Heart right ventricle (tissue), 16 donors: ENCODE measurements at places on chromosomes 2 and 18. TPM values are rescaled to one million over a fixed set of nuclear protein-coding genes. Genes with fewer than 3 reads are reported as not detected.

DNA sequence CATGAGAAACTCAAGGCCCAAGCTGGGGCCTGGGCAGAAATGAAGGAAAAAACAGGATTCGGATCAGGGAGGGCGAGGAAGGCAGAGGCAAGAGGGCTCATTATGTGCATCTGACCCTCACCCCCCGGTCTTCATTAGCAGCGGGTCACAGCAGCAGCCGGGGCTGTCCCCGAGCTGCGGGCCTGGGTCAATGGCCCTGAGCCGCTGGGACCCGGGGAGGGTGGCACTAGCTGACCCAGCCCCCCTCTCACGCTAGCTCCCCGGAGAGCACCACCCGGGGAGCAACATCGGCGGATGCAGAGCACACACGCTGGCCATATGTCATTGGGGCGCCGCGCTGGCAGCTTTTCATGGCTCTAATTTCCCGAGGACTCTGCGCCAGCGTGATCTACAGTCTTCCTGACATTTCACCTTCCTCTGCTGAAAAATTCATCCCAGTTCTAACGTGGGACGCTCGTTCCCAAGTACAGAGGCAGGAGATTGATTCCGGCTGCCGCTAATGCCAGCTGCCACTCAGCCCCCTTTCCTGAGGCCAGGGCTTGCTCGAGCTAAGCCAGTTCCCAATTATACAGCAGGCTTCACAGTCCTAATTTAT is 63.7 kb downstream of the EIPR1 start:
- DNase-seq: no peak

DNA sequence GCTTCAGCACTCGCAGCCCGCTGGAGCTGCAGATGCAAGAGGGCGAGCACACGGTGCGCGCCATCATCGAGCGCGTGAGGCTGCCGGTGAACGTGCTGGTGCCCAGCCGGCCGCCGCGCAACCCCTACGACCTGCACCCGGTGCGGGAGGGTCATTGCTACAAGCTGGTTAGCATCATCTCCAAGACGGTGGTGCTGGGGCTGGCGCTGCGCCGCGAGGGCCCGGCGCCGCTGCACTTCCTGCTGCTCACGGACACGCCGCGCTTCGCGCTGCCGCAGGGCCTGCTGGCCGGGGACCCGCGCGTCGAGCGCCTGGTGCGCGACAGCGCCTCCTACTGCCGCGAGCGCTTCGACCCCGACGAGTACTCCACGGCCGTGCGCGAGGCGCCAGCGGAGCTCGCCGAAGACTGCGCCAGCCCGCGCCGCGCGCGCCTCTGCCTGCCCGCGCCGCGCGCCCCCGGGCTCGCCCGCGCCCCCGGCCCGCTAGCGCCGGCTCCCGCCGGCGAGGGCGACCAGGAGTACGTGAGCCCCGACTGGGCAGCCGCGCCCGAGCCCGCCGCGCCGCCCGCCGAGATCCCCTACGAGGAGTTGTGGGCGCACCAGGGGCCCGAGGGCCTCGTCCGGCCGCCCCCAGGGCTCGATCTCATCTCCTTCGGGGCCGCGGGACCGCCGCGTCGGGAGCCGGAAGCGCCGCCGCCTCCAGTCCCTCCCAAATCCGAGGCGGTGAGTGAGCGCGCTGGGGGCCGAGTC is 11.8 kb downstream of the GAREM2 start:
- DNase-seq: peak; percentile 90

- no peak for DNase-seq
These were observed 23.7 kb upstream of the TEX51 start for GRCh38 chr2:126874961-126875360.

GRCh38 chr2:65481961-65482360 is 49.6 kb upstream of the SPRED2 start:
- DNase-seq: no peak

GRCh38 chr2:73856214-73856613 is 27.5 kb downstream of the STAMBP start:
- no peak for DNase-seq

DNA sequence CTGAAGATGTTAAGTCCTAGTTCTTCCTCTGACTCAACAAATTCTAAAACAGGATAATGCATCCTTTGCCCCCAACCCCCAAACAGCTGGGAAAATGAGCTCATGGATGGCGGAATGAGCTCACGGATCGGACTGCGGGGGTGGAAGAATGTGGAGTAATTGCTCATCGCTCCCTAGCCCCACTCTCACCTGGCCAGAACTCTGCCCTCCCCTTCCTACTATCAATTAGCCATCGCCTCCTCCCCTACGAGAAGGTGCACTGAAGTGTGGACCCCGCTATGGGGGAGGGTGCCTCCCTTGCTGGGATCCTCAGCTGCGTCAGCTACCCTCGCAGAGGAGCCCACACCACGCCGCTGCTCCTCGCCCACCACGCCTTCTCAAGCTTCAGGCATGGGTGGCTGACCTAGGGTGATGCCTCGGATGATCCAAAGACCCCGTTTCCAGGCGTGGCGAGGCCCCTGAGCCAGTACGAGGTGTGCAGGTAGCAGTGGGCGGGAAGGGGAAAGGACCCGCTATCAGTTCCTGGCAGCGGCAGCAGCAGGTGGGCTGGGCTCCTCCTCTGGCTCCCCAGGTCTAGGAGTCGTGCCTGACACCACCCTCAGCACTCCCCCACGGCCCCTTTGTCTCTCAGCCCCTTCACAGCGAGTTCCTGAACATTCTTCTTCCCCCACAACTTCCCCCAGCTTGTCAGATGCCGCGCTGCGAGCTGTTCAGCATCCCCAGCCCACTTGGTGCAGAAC is 82.1 kb upstream of the POMC start:
- no peak for DNase-seq

DNA sequence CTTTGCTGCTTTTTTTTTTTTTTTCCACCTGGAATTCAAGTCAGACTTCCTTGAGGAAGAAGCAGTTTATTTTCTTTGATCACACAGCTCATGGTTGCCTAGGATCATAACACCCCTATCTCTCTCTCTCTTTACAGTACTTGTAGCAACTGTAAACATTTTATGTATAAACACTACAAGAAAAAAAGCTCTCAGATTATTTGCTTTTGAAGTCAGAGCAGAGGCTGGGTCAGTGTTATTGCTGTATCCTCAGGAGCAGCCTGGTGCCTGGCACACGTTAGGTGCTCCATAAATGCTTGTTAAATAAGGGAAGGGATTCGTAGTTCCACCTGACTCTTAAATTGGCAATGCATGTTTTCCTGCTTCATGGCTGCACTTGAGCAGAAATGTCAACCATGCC is 221.2 kb downstream of the TGIF1 start:
- no peak for DNase-seq

DNA sequence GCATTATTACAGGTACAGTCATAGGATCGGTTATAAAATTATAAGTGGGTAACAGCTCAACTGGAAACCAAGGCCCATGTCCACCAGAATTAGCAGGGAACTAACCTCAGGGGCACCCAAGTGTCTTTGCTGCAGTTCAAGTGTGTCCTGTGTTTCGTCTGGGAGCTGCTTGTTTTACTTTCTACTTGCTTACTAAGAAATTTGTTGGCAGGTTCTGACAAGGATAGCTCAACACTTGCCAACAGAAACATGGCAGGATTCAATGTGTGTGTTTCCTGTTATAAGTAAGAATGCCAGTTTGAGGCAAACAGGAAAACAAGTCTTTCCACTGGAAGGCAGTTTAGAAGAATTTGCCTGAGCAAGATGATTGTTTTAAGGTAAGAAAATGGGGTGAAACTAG is 104.5 kb downstream of the EPHA4 start:
- no peak for DNase-seq

DNA sequence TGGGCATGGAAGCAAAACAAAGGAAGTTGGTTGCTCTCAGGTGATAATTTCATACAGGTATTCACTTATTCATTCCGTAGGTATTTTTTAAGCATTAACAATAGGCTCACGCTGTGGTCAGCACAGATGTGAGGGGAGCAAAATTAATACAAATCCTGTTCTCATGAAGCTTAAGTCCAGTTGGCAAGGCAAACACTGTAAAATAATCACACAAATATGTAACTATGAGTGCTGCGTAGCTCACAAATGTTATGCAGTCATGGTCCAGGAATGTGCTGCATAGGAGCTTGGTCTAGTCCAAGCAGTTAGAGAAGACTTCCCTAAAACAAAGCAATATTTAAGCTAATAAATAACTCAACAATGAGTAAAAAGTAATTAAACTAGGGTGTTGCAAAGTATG is 23.9 kb downstream of the SP5 start:
- DNase-seq: no peak

GRCh38 chr2:7931808-7932207 is 750.0 kb upstream of the ID2 start:
- DNase-seq: no peak

DNA sequence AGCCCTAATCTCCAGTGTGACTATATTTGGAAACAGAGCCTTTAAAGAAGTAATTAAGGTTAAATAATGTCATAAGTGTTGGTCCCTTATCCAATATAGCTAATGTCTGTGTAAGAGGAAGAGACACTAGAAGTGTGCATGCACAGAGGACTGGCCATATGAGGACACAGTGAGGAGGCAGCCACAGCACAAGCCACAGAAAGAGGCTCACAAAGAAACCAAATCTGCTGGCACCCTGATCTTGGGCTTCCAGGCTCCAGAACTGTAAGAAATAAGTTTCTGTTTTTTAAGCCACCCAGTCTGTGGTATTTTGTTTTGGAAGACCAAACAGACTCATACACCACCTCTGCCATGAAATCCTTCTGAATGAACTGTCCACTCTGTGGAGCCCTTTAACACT is 186.4 kb upstream of the SLC39A10 start:
- DNase-seq: no peak

- no peak for DNase-seq
These were observed 253.0 kb upstream of the NCKAP5 start for GRCh38 chr2:133821107-133821760.

SERPINB11 gene
- not detected for polyA plus RNA-seq

SLC9A4 gene
- not detected for polyA plus RNA-seq

KIDINS220 gene
- 20.0 TPM for polyA plus RNA-seq

MRPL33 gene
- polyA plus RNA-seq: 661 TPM

RESP18 gene
- polyA plus RNA-seq: not detected
